ENCODE measurements at places on chromosomes 2 and 18.

GRCh38 chr2:124810132-124810531 lies 785.0 kb downstream of the CNTNAP5 start:
- DNase-seq = no peak

DNA sequence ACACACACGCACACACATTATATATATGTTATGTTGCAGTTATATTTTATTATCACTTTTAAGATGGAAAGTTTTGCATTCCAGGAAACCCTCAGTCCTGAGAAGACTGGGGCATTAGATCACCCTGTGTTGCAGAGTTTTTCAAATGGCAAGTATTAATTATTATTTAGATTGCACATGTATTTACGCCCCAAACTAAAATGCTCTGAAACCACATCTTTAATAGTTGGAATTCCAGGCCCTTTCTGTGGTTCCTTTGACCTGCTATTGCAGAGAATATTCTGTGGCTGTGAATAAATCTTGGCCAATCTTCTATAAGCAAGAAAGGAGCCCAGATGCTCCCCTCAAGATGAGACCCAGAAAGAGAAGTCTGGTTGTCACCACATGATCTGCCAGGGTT lies 427.0 kb upstream of the TNP1 start:
- DNase-seq = no peak

- no peak for DNase-seq
Observed at GRCh38 chr2:235793163-235793752, 299.4 kb downstream of the AGAP1 start.

DNA sequence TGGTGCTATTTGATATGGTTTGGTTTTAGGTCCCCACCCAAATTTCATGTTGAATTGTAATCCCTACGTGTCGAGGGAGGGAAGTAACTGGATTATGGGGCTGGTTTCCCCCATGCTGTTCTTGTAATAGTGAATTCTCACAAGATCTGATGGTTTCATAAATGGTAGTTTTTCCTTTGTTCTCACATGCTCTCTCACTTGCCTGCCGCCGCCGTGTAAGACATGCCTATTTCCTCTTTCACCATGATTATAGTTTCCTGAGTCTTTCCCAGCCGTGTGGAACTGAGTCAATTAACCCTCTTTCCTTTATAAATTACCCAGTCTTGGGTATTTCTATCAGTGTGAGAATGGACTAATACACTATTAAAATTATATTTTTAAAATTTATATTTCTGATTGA lies 7.3 kb downstream of the DIS3L2 start:
- no peak for DNase-seq

DNA sequence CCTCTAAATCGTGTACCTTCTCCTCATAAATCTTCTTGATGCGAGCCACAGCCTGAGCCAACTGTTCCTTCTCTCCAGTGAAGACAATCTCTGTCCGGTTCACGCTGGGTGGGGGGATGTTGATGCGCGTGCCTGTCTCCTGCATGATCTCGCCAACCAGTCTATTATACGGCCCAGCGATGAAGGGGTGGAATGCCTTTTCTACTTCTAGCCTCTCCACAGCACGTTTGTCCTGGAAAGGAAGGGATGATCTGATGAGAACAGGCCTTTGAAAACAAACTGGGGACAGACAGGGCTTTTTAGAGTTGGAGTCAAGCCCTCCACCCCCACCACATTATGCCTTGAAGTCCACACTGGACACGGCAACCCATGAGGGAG lies 59.3 kb downstream of the HDLBP start:
- no peak for DNase-seq

DNA sequence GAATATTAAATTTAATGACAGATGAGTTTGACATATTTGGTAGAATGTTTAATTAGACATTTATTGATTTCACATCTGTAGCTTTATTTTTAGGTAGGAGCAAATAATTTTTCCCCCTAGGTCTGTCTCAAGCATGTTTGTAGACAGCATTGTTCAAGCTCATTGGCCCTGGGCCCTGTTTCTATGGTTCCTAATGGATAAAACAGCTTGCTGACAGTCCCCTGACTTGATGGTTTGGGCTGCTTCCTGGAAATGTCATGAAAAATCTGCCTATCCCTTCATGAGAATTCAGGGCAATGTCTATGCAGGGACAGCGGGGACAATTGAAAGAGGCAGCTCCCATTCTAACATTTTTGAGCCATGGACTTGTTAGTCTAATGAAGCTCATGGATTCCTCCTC lies 14.6 kb upstream of the MEP1B start:
- no peak for DNase-seq

- DNase-seq = no peak
Observed at GRCh38 chr2:173002751-173003541, 72.7 kb upstream of the MAP3K20 start.

DNA sequence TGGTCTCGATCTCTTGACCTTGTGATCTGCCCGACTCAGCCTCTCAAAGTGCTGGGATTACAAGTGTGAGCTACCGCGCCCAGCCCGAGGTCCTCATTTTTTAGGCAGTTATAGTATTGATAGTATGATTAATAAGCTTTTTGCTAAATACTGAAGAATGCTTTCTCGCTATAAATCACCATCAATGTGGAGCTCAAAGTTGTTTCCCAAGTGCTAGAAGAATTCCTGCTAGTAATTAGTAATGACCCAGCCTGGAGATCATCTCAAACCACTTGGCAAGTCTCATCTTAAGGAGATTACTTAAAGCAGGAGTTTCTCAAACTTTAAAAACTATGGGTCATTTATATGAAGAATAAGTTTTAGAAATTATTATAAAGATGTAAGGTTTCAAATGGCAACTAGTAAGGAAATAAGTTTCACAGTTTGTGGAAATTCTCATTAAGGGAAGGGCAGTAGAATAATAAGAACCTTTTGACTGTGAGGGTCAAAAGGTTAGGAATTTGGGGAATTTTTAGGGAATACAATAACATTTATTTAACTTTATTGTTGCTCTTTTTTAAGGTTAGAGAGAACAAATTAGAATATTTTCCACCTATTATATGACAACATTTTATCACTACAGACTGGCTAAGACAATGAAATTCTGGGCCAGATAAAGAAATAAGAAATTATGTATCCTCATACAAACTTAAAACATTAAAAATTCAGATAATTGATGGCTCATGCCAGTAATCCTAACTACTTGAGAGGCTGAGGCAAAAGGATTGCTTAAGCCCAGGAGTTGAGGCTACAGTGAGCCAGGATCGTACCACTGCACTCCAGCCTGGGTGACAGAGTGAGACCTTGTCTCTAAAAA lies 148.6 kb upstream of the MAP3K20 start:
- DNase-seq = no peak

DNA sequence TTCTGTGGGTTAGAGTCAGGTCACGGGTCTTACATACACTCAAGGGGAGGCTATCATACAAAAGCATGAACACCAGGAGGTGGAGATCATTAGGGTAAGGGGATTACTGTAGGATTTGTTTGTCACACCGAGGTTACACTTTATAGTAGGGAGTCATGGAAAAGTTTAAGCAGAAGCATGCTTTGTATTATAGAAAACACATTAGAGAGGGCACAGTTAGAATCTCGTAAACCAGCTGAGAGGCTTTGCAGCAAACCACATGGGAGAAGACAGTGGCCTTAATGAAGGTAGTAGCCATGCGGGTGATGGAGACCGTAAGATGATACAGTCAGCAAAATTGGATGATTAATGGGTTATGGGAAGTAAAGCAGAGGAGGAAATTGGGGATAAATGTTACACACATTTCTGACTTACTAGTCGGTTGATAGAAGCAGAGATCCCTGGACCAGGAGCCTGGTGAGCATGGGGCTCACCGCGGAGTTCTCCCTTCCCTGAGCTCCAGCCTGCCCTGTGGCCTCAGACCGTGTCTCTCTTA lies 75.6 kb downstream of the MAPRE2 start:
- DNase-seq = no peak

- no peak for DNase-seq
Observed at GRCh38 chr2:119371111-119371510, 4.3 kb downstream of the DBI start.
